ENCODE measurements at places on chromosomes 11 and 22.

DNA sequence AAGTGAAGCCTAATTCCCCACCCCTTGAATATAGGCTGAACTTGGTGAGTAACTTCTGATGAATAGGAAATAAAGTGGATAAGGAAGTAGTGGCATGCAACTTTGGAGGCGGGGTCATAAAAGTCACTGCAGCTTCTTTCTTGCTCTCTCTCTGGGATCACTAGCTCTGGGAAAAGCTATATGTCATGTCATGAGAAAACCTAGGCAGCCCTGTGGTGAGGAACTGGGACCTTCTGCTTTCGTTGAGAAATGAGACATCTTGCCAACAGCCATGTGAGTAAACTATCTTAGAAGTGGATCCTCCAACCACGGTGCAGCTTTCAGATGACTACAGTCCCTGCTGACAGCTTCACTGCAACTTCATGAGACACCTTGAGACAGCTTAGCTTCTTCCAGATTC, 15.7 kb downstream of the ZNF214 start:
- DNase-seq, result peak; percentile 84

DNA sequence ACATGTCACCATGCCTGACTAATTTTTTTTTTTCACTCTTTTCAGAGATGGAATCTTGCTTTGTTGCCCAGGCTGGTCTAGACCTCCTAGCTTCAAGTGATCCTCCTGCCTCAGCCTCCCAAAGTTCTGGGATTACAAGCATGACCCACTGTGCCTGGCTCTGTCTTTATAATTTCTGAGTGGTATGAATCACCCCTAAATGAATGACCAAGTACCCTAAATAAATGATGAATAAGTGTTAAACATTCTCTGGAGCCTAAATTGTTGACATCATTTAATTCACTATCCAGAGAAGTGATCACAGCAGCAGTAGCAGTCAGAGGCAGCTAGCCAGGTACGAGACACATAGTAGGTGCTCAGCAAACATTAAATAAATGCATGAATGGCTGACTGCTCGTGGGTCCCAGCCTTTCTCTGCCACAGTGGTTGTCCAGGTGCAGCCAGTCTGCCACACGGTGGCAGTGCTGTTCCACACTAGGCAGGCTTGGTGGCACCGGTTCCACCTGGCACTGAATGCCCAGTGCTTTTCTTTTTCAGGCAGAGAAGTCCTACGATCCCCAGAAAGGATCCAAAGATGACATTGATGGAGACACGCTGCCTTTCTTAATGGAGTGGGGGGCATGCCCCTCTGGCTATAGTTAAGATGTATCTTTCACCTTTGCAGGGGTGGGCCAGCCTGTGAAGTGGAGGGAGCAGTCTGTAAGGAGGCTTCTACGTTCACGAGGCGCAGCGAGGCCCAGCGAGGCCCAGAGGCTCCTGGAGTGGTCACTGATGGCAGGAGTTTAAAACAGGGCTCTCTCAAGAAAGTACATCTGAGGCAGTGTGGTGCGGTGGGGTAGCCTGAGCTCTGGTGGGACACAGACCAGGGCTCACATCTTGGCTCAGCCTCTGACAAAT, 8.7 kb upstream of the TTC12 start:
- DNase-seq, result peak; percentile 48

DNA sequence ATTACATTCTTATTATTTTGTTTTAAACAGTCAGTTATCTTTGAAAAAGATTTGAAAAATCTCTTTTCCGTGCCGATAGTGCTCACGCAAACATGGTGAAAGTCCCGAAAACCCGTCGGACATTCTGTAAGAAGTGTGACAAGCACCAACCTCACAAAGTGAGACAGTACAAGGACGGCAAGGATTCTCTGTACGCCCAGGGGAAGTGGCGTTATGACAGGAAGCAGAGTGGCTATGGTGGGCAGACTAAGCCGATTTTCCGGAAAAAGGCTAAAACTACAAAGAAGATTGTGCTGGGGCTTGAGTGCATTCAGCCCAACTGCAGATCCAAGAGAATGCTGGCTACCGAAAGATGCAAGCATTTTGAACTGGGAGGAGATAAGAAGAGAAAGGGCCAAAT, 28.7 kb upstream of the CTSD start:
- no peak for DNase-seq

DNA sequence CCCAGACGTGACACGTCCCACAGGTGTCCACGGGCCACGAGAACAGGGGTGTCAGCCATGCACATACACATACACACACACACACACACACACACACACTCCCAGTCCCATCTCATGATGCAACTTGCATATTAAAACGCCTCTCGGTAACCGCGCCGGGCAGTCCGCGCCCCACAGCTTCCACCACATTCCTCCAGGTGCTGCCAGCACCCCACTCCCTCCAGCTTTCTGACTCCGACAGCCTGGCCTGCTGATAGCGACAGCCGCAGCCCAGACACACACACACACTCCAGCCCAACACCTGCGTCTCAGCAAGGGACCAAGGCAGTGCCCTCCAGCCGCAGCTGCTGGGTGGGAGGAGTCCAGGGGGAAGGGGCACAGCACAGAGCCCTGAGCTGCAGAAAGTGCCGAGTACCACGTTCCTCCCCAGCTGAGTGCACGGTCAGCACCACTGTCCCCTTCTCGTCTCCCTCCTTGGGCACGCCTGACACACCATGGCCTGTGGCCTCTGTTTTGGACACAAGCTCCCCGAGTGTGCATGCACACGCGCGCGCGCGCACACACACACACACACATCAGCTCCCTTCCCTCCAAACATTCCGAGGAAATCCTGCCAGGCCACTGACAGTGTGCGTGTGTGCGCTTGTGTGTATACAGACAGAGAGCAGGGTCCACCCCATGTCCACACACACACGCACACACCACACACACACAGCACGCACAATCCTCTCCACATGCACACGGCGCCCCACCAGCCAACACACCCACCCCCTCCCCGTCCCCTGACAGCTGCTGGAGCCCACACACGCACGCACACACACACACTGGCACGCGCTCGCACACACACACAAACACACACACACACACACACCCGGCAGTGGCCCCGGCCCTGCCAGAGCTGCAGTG, 1.2 kb downstream of the ELFN2 start:
- DNase-seq, result peak; percentile 37

DNA sequence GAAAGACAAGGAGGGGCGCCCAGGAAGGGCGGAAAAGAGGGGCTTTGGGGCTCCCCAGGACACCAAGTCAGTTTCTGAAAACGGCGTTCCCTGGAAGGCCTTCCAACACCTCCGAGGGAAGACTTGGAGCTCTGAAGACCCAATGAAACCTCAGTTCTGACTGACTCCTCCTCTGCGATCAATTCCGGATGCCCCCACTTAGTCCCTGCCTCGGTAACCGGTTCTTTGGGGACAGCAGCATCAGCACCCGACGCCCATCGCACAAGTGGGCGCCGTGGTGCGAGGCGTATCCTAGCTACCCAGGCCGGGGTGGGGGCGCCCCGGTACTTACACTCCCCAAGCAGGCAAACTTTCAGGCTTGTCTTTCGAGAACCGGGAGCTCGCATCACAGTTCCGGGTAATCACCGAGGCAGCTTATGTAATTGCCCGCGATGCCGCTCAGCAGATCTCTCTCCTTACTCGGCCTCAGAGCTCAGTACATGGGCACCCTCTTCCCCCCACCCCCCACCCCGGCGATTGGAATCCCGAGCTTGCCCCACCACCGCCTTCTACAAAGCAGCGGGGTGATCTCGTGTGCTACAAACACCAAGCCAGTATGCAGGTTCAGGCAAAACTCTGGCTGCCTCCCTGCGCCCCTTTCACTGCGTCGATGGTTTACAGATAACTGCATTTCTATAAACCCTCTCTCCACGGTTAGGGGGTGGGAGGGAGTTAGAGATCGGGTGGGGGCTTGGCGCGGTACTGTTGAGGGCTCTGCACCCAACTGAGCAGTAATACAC, 2.0 kb downstream of the TENM4 start:
- DNase-seq, result peak; percentile 41

- peak; percentile 29 for DNase-seq
Measured at GRCh38 chr22:22884010-22884887, 3.4 kb upstream of the IGLL5 start.

DNA sequence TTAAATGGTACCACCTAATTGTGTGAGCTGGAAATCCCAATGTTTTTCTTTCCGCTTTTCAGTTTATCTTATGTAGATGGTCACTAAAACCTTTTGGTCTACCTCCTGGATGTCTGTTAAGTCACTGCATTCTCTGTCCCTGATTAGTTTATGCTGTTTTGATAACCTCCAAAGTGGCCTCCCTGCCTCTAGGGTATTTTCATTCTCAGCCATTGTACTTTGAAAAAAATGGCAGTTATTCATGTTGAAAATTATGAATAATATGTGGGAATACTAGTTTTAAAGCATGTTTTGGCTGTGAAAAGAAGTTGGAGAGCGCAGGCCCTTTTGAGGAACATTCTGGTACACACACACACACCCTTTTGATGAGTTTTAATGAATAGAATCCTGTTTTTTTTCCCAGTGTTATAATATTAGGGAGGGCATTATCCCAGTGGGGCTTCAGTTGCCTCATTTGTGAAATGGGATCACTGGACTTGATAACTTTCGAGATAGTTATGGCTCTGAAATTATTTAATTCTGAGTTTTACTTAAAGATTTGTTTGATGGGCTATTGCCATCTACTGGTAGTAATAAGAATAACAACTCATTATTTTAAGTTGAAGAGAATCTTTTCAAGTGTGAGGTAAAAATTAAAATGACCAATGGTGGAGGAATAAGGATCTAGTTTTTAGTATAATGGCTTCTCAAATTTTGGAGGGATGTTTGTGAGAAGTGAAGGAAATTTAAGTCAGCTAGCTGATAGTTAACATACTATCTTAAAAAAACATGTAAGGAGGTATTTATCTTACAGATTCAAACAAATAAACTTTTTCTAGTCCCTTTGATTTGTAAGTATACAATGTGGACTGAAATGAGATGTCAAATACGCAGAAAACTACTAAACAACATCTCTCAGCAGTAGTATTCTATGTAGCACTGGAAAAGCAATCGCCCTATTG, 3.9 kb downstream of the FDX1 start:
- DNase-seq, result peak; percentile 39

- no peak for DNase-seq
Measured at GRCh38 chr11:3904228-3904627, 48.8 kb downstream of the STIM1 start.

DNA sequence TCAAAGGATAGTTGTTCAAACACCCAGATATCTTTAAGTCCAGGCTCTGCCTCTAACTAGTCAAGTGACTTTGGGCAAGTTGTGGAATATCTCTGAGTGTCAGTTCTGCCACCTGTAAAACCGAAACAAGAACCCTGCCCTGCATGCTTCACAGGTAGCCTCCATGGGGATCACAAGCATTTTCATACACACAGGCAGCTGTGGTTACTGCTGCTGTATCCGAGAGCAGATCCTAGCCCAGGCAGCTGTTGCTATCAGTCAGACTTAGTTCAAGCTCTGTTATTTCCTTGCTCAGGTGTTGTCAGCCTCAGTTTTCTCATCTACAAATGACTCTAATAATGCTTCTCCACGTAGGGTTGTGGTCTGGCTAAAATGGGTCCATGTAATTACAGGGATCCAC, 6.5 kb upstream of the RASD2 start:
- no peak for DNase-seq

All from fibroblast of skin of right biceps (primary cell).